Muscle of back (tissue), 13 donors: ENCODE measurements at places on chromosomes 6 and 20. TPM values are rescaled to one million over a fixed set of nuclear protein-coding genes. Genes with fewer than 3 reads are reported as not detected.

Gene CLVS2
- 0.21 TPM for polyA plus RNA-seq

Gene ZC3H12D
- 0.54 TPM for polyA plus RNA-seq

Gene NKX2-2
- polyA plus RNA-seq = 0.12 TPM

Gene VSX1
- polyA plus RNA-seq = not detected

Gene MYCT1
- 23.8 TPM for polyA plus RNA-seq

DNA sequence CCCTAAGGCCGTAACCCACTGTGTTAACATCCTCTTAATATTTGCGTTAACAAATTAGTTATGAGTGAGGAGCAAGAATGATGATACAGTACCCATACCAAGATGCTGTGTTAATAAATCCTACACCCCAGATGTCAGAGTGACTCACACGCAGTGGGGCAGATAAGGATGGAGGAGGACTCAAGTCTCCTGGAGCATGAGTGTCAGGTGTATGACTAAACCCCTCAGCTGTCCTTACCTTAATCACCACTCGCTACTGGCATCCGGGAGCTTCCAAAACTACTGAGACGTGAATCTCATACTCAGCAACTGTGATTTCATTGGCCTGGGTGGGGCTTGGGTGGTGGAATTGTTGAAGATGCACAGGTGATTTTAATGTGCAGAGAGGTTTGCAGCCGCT is 131.3 kb upstream of the MTHFD1L start:
- DNase-seq = no peak

- peak; percentile 52 for DNase-seq
These were observed 683.6 kb downstream of the KIF16B start for GRCh38 chr20:15889514-15890256.

DNA sequence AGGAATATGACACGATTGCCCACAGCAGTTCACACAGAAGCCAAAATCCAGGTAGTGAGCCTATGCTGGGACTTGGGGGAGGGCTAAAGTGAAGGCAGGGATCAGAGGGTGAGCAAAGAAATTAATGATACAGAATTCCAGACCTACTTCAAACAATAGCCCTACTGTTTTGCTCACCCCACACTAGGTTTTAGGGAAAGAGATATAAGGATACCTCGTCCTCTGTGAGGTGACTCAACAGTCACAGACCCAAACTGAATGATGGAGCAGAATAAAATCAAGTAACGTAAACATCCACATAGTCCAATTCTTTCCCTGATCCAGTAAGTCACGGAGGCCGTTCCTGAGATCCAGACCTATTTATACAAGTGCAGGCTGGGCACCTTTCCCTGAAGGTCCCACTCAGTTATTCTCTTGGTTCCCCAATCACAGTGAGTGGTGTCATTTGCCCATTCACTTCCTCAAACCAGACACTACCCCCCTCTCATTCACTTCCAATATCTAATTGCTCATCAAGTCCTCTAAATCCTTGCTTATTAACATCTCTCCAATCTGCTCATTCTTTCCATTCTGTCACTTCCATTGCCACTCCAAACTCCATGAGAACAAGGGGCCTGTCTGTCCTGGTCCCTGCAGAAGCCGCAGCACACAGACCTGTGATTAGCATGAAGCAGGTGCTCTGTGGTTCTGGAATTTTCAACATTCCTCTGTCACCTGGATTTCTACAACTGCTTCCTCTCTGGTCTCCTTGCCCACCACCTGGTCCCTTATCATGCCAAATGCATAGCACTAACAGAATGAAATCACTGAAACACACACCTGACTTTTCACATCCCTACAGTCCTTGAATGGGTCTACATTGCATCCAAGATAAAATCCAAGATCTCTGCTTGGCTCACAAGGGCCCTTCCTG is 55.9 kb downstream of the ATXN1 start:
- no peak for DNase-seq

DNA sequence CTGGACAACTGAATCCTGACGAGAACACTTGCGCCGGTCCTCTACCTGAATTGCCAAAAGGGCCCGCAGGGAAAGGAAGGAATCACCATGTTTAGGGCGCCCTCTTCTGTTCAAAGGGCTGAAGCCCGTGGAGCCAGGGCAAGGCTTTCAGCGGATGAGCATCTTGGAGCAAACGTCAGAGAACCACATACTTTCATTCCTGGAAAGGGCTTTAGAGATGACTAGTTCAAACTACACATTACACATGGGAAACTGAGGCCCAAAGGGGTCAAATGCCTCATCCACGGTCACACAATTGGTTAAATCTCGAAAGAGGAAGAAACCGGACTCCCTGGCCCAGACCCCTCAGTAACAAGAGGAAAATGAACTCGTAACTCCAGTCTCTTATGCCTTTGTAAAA is 11.5 kb upstream of the ZNF133 start:
- peak; percentile 49 for DNase-seq

GRCh38 chr20:12225898-12226297 is 308.2 kb downstream of the BTBD3 start:
- DNase-seq = no peak

DNA sequence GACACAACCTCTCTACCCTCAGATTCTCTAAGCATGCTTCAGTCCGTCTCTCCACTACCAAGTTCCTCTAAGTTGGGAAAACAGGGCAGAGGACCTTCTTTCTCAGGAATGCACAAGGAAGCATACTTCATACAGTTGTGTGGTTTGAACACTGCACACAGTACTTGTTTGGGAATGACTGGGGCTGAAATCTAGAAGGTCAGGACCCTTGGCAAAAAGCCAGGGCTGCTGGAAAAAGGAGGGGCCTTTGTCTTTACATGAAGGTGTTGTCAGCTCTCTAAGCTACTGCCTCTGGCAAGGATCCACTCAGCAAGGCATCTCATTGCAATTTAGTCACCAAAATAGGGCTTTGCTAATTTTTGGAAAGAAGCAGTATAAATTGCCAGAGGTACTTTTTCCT is 20.7 kb upstream of the HEY2 start:
- DNase-seq = no peak

GRCh38 chr6:52550870-52551269 is 26.0 kb downstream of the TRAM2 start:
- DNase-seq = no peak

- DNase-seq = no peak
These were observed 188.5 kb downstream of the ZNF217 start for GRCh38 chr20:53405139-53405538.

GRCh38 chr20:58147628-58148370 is 80.7 kb downstream of the ANKRD60 start:
- DNase-seq = no peak

- DNase-seq = no peak
These were observed 41.8 kb upstream of the TINAG start for GRCh38 chr6:54266400-54266923.

DNA sequence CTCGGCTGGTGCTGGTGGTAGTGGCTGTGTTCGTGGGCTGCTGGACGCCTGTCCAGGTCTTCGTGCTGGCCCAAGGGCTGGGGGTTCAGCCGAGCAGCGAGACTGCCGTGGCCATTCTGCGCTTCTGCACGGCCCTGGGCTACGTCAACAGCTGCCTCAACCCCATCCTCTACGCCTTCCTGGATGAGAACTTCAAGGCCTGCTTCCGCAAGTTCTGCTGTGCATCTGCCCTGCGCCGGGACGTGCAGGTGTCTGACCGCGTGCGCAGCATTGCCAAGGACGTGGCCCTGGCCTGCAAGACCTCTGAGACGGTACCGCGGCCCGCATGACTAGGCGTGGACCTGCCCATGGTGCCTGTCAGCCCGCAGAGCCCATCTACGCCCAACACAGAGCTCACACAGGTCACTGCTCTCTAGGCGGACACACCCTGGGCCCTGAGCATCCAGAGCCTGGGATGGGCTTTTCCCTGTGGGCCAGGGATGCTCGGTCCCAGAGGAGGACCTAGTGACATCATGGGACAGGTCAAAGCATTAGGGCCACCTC is 8.8 kb downstream of the NPBWR2 start:
- no peak for DNase-seq
